ENCODE measurements at places on chromosomes 3 and 15.

- DNase-seq = no peak
Observed at GRCh38 chr15:88911766-88912118, 1.4 kb downstream of the MFGE8 start.

GRCh38 chr3:171195686-171196085, 169.2 kb upstream of the SLC2A2 start:
- no peak for DNase-seq

GRCh38 chr3:136667081-136667480, 85.1 kb downstream of the STAG1 start:
- DNase-seq = no peak

GRCh38 chr3:188439080-188439479, 285.1 kb downstream of the LPP start:
- DNase-seq = no peak

GRCh38 chr3:48694610-48695392, 9.1 kb upstream of the NCKIPSD start:
- peak; percentile 83 for DNase-seq

DNA sequence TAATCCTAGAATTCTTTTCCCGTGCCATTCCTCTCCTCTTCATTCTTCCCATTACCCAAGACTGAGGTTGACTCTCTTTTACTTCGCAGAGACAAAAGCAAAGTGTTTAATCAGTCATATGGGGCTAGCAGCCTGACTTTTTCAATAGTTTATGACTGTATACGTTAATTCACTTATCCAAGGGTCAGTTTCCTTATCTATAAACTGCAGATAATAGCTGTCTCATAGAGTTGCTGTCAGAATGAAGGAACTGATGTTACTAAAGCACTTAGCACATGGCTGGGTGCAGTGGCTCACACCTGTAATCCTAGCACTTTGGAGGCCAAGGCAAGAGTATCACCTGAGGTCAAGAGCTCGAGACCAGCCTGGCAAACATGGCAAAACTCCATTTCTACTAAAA, 43.5 kb upstream of the ULK4 start:
- DNase-seq = no peak

DNA sequence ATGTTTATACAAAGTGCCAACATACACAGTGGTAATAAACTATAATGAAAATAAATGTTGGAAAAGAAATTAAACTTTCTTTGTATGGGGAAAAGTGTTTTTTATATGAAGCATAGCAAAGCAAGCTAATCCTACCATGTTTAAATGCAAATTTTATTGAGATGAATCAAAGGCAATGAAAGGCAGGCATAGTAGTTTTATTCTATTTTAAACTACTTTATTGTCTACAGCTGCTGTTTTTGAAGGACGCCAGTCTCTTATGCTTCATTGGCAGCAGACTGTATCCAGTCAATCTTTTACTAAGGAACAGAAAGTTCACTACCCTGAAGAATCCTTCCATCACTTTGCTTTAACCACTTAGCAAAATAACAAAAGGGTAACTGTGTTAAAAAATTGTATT, 761.0 kb downstream of the ROBO2 start:
- no peak for DNase-seq

DNA sequence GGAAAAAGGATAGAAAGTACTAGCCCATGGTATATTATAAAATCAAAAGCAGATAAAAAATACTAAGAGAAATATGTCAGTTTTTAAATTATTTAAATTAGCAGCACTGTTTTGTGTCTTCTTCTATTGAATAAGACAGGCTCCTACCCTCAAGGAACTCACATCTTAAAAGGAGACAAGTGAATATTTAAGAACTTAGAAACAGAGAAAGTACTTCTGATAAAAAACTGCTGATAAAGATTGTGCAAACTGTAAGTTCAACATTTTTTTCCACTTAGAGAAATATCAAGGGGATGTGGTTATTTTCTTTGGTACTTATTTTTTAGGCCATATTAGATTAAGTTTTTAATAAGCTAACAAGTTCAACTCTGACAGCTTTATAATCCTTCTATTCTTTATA, 3.0 kb upstream of the ANKRD28 start:
- no peak for DNase-seq

DNA sequence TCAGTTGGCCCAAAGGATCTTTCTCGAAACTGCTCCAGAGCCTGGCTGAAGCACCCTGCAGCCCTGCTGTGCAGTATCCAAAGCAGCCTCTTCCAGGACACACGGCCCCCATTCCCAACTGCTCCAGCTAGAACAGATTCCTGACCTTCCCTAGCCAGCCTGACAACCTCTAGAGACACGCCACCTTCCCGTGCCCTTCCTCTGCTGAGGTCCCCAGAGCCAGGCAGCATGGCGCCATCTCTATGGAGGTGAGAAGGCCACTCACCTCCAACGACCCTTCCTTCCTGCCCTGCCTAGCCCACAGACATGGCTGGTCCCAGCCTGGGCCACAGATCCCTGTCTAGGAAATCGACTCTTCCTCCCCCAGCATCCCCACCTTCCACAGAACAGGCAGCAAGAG, 3.1 kb downstream of the KIF7 start:
- no peak for DNase-seq

DNA sequence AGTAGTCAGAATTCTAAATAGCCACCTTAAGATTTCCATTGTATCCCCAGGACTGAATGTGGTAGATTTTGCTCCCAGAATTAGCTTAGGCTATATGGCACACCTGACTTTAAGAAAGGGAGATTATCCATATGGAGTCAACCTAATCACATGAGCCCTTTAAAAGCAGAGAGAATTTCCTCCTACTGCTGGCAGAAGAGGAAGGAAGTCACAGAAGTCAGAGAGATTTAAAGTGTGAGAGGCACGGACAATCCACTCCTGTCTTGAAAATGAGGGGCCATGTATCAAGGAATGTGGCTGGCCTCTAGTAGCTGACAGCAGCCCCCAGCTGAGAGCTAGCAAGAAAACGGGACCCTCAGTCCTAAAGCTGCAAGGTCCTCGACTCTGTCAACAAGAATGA, 26.8 kb downstream of the LRRC31 start:
- no peak for DNase-seq

GRCh38 chr3:42159706-42160472, 68.7 kb downstream of the TRAK1 start:
- DNase-seq = no peak

GRCh38 chr15:25860885-25861866, 2.0 kb downstream of the ATP10A start:
- no peak for DNase-seq

- no peak for DNase-seq
Observed at GRCh38 chr3:148457886-148458285, 239.8 kb upstream of the AGTR1 start.

- peak; percentile 87 for DNase-seq
Observed at GRCh38 chr3:57918123-57918837, 89.9 kb upstream of the FLNB start.

DNA sequence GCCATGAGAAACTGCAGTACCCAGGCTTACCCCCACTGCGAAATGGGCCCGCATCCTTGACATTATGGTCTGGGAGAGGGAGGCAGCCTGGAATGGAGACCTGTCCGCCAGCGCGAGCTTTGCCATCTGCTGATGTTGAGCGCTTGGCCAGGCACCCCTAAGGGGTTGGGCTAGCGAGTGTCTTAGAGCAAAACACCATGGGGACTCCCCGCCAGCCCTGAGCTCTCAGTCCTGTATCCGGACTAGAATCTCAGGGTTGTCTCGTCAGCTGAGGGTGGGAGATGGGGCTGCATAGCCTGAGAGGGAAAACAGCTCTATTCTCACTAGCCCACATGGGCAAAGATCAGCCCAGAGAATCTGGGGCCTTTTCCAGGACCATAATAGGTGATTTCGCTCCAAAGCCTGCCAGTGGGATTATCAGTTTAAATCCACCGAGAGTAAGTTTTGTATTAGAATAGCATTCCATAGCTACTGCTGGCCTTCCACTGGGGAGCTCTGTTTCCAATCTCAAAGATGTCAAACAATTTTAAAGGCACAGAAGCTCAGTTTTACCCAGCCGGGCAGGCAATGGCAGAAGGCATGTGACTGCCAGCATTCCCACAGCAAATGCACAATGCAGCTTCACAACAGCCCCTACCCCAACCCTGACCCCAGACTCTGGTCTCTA, 167.5 kb upstream of the TPM1 start:
- no peak for DNase-seq

DNA sequence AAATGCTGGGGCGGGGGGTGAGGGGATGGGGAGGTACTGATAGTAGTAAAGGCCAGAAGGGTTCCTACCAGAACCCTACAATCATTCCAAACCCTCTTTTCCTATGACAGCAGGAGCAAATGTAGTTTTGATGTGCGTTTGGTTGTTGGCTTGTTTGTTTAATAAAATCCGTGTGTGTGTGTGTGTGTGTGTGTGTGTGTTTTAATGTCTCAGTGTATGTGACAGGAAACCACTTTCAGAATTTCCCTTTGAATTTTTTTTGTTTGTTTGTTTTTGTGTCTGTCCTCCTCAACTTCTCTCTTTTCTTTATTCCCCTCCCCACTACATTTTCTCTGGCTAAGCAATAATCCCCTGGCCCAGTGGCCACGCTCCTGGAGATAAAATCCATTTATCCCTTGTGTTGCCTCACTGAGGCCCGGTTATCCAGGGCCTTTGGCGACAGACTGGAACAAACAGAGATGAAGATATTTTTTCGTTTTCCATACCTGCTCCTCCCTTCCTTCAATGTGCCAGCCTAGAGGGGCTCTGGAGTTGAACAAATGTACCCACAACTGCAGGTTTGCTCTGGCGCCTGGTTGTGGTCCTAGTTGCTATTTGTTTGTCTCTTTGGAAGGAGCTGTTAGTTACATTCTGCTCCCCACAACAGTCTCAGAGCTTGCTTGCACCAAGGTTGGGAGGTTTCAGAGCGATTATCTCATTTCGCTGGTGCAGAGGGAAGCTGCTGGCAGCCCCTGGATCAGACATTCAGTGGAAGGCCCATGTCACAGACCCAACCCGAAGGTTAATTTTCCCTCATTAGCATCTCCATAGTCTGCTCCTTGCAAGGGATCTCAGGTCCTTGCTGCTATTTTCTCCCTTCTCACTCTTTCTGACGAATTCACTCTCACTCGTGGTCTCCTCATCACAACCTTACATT, 17.9 kb downstream of the NR2F2 start:
- DNase-seq = no peak

GRCh38 chr3:154973851-154974250, 106.3 kb upstream of the MME start:
- DNase-seq = peak; percentile 52

GRCh38 chr15:38076786-38077185, 142.3 kb downstream of the TMCO5A start:
- peak; percentile 73 for DNase-seq

DNA sequence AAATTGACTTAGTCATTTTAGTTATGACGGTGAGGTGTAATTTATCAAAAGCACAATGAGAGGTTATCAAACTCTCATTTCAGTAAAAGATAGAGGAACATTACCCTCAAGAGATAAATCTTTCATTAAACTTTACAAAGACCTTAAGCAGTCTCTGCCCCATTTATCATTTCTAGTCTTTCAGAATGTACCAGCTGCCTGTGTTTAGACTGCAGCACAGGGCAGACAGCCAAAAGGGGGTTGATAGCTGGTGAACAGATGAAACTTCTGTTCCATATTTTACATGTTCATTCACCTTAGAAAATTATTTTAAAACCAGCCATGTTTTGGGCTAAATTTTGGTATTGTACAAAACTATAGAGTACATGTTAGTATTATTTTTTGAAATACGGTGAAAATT, 514.6 kb upstream of the CNTN3 start:
- DNase-seq = no peak

GRCh38 chr3:102536456-102536855, 101.6 kb downstream of the ZPLD1 start:
- DNase-seq = peak; percentile 44

GRCh38 chr3:10523561-10523960, 18.2 kb upstream of the ATP2B2 start:
- no peak for DNase-seq

DNA sequence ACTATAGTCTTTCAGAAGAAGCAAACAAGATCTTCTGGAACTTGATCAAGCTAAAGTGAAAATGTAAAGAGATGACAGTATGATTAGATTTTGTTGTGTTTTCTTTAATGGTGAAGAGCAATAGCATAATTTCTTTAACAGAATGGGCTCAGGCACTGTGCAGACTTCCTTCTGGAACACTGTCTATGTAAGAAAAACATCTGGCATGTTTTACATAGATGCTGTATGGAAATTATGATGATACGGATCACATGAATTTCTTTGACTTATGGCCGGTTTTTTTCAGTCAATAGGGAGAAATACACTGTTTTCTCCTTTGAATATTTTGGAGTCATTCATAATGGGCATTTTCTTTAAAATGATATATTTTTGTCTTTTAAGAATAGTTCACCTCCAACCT, 42.6 kb downstream of the PHLDB2 start:
- DNase-seq = peak; percentile 31

GRCh38 chr3:84724877-84725276, 233.9 kb upstream of the CADM2 start:
- DNase-seq = peak; percentile 95

GRCh38 chr3:177124882-177125281, 72.4 kb downstream of the TBL1XR1 start:
- DNase-seq = peak; percentile 14

DNA sequence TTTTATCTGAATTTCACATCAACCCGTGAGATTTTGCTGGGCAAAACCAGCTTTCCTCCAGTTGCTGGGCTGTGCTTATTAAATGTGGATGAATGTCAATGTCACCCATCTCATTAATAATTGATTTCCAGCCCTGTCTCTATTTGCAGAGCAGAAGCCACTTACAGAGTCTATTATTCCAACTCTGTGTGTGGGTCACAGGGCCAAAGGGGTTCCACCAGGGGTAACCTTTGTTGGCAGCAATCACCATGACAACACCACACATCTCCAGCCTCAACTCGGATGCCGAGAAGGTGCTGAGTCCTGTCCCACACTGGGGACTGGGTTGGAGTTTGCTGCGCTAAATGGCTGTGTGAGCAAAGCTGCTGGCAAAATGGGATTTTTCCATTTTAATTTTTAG, 51.1 kb upstream of the WNT5A start:
- DNase-seq = no peak

GRCh38 chr15:42705336-42705735, 31.6 kb downstream of the CDAN1 start:
- no peak for DNase-seq

DNA sequence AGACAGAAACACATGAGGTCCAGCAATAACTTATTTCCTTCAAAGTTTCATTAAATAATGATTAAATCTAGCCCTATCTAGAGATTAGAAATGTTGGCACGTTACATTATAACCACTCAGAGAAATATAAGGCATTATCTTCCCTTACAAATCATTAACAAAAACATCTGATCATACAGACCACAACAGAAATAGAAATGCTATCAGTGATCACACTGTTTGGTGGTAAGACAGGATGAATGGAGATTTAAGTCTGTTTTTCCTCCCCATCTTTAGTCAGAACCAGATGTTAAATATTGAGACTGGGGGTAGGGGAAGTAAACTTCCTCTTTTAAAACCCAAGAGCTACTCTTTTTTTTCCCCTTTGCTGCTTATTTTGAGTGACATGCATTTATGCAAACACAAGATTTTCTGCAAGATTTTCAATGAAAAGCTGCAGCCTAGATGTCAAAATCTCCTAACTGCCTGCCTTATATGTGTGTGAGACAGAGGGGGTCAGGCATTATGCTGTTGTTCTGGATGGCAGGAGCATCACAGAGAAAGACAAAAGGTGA, 70.4 kb downstream of the CBLB start:
- peak; percentile 36 for DNase-seq

- no peak for DNase-seq
Observed at GRCh38 chr3:62284442-62284841, 88.9 kb downstream of the FEZF2 start.
